Stimulated activated CD8-positive, alpha-beta memory T cell treated with anti-CD3 and anti-CD28 coated beads, Interleukin-12 subunit alpha, Interleukin-12 subunit beta, amount 100 ng/mL, for 1 hour (primary cell): ENCODE measurements at places on chromosomes 12 and 14.
A peak's percentile ranks its signal among the peaks of the same experiment; 100 is the strongest.

GRCh38 chr12:48104531-48104930, 1.3 kb downstream of the SENP1 start:
- no peak for DNase-seq

GRCh38 chr12:110373025-110373424, 30.5 kb downstream of the ANAPC7 start:
- no peak for DNase-seq

DNA sequence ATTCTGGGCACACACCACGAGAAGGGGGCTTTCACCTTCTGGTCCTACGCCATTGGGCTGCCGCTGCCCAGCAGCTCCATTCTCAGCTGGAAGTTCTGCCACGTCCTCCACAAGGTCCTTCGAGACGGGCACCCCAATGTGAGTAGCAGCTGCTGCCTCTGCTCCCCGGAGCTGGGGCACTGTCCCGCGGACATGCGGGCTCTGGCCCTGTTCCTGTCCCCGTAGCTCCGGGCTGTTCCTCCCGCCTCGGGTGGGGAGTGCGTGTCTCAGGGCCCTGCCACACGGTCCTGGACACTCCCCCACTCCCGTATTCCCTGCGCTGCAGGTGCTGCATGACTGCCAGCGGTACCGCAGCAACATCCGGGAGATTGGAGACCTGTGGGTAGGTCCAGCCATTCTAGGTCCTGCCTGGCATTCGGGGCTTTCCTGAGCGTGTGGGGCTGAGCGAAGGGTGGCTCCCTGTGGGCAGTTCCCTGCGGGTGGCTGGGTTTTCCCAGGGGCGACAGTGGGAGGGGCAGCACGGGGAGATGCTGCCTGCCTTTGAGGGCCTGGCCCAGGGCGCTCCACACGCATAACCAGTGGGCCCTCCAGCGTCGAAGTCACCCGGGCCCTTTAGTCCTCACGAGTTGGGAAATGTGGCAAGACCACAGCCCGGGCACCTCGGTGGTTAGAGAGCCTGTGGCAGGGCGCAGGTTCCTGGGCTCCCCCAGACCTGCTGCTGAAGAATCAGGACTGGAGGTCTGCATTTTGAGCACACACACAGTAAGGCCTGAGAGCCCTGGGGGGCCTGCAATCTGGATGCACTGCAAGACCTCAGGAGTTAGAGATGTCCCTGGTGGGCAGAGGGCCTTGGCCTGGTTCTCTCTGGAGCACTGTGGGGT, 13.5 kb downstream of the HIP1R start:
- DNase-seq, result no peak

DNA sequence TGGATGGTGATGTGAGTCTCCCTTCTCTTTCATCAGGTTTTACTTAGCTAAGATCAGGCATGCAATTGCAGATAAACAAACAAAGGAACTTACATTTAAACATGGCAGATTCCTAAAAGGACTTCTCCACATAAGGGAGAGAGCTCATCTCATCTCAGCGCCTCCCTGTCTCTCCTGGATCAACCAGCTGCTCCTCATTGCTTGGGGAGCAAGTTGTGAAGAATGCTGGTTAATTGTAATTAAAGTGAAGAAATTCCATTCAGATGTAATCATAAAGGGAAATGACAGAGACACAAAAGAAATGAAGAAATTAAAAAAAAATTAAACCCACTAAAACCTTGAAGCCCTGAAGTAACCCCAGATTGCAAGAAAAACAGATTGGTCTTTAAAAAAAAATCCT, 104.4 kb upstream of the DIO2 start:
- no peak for DNase-seq

DNA sequence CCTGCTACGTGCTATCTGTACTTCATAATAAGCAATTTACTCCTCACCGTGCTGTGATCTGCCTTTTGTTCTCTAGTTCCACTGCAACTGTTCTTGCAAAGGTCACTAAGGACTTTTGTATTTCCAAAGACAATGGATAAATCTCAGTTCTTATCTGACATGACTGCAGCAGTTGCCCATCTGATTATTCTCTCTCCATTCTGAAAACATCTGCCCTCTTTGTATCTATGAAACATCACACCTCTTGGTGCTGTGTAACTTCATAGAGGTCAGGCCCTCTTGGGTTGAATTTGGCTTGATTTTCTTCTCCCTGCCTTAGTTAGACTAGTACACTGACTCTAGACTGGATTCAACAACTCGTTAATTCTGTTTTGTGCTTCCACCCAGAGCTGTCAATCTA, 319.6 kb downstream of the BTG1 start:
- DNase-seq, result no peak

- no peak for DNase-seq
Measured at GRCh38 chr14:101362529-101363260, 198.6 kb upstream of the DIO3 start.

- no peak for DNase-seq
Measured at GRCh38 chr14:100032738-100033137, 32.5 kb upstream of the EVL start.

DNA sequence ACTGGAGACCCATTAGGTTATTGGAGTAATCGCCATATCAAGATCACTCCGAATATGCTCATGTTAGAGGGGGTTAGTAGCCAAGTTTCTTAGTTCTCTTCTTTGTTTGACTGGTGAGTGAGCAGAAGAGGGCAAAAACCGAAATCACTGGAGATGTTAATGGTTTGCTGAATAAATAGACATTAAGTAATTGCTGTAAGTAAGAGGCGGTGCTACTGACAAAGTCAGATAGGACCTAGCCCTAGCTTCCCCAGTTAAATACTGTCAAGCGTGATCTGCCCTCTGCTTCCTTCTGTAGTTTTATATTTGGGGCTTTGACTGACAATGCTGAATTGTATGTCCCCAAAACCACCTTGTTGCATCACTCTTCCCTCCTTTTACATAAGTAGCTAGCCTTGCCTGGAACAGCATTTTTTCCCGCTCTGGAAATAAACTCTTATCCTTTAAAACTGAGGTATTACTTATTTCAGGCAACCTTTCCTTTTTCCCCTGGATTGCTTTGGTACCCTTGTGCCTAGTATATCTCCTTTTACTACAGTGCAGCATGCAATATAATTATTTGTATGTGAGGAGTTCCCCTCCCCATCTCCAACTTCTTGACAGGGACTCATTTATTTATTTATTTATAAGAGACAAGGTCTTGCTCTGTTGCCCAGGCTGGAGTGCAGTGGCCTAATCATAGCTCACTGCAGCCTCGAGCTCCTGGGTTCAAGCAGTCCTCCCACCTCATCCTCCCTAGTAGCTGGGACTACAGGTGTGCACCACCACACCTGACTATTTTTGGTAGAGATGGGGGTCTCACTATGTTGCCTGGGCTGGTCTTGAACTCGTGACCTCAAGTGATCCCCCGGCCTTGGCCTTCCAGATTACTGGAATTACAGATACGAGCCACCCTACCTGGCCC, 1.4 kb downstream of the SNRPF start:
- no peak for DNase-seq

DNA sequence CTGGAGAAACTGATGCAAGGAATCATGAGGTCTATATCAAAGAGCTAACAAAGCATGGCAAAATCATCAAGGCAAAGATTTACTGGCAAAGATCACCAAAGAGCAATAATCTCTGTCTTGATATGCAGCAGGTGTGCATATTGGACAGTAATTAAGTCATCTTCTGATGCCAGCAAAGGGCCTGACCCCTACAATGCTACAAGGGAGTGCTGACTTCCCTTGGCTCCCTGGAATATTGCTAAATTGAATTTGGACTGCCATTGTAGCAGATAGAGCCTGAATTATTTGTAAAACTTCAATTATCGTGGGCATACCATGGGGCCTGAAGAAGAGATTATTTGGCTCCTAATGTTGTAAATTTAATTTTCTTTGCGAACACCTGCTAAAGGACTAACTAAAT, 307.9 kb upstream of the SYT1 start:
- DNase-seq, result no peak

GRCh38 chr12:12561371-12562015, 1.2 kb downstream of the DUSP16 start:
- DNase-seq, result peak; percentile 14

DNA sequence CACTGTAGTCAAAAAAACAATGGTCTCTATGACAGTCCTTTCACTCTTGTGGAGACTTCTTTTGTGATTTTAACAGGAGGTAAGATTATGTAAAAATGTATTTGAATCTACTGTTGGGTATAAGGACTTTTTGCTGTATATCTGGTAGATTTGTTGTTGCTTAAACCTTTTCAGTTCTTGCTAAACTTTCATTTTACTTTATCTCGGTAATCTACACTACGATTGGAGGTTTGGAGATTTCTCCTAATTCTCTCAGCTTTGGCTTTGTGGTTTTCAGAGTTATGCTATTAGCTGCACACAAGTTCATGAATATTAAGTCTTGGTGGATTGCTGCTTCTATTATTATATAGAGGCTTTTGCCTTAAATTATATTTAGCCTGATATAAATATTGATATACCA, 116.6 kb upstream of the HIF1A start:
- DNase-seq, result no peak

- DNase-seq, result no peak
Measured at GRCh38 chr14:106778986-106779385, 1252.6 kb downstream of the TMEM121 start.

DNA sequence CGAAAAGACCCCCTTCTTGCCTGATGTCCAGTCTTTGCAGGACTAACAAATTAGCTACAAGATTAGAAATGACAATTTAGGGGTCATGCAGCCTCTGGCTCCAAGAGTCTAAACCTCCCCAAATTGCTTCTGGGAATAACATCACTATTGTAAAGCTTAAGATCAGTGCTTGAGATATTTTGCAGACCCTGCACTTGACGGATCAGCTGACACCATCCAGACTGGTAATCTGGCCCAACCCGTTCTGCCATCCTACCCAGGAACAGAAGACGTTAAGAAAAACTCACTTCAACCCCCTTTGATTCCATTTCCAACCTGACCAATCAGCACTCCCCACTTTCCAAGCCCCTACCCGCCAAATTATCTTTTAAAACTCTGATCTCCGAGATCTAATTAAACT, 236.7 kb upstream of the KRR1 start:
- no peak for DNase-seq

DNA sequence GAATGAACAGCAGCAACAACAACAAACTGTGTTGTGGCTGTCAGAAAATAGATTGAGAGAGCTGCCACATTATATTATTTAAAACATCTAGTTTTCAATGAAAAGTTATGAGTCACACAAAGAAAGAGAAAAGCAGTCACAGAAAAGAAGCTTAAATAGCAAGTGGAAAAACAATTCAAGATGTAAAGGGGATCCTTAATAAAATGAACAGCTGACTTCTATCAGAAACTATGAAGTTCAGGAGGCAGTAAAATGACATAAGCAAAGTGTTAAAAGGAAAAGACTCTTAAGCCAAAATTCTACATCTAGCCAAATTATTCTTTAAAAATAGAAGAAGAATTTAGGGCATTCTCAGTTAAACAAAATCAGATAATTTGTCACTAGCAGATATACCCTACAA, 5.6 kb downstream of the CLEC14A start:
- DNase-seq, result no peak

- no peak for DNase-seq
Measured at GRCh38 chr12:103768467-103769123, 72.4 kb downstream of the NT5DC3 start.

GRCh38 chr12:46124132-46124847, 133.9 kb upstream of the SCAF11 start:
- DNase-seq, result no peak

GRCh38 chr12:114779186-114779585, 95.2 kb upstream of the TBX3 start:
- no peak for DNase-seq

DNA sequence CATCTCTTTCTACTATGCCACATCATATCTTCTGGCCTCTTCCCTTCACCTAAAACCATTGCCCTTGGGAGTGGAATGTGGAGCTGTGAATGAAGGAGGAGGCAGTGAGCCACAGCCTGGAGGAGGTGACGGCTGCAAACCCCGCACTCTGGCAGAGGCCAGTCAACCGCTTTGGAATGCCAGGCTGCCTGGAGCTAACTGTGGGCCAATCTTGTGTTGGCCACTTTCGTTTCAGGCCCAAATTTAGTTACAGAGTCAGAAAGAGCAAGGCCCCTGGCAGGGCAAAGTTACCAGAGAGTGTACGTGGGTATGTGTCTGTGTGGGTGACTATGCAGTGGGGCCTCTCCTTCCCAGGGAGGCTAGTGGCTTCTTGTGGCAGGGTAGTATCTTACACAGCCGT, 40.1 kb downstream of the CACNA1C start:
- DNase-seq, result no peak

- DNase-seq, result no peak
Measured at GRCh38 chr12:120093336-120093591, 23.3 kb downstream of the RAB35 start.

DNA sequence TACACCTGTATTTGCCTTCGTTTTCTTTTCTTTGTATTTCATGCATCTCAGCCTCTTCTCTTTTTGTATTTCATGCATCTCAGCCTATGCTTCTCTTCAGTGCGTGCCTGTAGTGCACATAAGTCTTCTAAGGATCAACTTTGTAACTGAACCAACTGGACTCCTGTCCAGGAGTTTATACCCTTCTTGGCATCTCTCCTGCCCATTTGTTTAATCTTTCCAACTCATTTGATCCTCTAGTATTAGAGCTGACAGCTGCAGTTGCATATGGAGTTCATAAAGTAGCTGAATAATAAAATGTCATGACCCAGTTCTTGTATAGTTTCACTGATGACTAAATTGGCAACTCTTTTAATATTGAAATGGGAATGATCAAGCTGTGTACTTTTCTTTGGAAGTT, 89.7 kb downstream of the FGD4 start:
- no peak for DNase-seq

DNA sequence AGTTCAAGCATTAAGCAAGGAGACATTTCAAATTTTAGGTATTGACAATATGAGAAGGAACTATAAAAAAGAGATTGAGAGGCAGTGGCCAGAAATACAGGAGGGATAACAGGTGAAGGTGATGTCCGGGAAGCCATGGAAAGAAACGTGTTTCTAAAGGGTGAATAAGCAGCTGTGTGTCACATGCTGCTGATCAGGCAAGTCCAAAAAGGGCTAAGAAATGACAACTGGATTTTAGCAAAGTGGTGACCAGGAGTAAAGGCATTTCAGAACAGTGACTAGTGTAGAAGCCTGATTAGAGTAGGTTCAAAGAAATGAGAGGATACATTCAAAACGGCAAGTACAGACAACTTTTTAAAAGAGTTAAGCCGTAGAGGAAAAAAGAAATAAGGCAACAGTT, 204.3 kb upstream of the DIO2 start:
- DNase-seq, result no peak

DNA sequence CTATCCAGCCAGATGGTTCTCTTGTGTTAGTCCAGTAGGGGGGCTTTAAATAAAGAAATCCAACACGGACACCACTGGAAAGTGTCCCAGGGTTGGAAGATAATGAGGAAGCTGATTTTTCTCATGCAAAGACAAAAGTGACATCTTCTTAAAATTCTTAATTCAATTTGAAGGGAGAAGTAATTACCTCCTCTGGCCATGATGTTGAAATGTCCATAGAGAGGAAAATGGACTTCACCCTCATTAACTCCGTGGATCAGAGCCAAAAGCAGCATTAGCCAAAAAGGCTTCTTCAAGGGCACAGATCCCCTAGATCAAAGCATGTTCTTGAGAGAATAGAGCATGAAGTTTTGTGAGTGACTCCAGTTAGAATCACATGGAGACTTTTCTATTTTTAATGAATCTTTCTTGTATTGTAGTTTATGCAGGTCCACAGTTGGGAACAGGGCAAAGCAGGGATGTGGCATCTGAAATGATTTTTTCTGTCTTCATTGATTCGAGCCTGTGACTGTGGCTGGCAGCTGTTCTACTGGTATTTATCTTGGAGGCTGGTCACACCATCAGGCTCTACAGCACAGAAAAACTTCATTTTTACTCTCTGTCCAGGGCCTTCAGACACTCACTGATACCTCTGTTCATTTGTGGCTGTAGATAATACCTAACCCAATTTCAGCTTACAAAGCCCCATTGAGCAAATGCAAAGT, 1002.5 kb downstream of the AACS start:
- DNase-seq, result no peak

- no peak for DNase-seq
Measured at GRCh38 chr12:47844264-47845019, 24.7 kb upstream of the HDAC7 start.
